ENCODE measurements at places on chromosomes 2 and 18.

DNA sequence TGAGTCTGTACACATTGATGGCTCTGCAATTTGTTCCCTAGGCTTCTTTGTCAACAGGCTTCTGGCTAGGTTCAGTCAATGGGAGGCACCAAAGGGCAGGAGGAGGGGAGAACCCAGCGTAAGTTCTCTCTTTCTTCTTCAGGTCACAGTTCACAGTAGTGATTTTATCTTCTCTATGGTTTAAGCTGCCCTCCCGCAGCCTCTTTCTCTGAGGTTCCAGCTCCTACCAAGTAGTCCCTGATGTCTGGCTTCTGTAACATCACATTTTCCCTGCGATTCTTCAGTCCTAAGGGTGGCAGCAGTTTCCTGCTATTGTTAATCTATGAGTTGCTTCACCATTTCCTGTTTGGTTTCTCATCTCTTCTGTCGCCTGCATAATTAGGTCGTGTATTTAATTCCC lies 107.4 kb downstream of the CPO start:
- peak; percentile 58 for DNase-seq

GRCh38 chr18:78871618-78872017 lies 108.0 kb upstream of the SALL3 start:
- DNase-seq, result no peak

DNA sequence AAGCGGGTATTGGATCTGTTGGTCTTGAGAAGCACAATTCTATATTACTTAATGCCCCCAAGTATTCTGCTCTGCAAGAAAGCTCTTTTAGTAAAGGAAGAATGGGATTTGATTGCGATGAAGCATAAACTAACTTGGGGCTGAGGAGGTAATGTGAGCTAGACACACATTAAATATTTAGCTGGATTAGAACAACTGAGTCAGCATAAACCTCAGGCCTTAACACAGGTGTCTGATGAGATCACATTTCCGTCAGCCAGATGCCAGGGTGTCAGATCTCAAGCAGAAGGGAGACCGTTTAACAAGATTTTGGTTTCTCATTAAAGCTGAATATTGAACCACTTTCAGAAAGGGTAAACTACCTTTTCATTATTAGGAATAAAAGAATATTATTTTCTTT lies 94.5 kb downstream of the GYPC start:
- no peak for DNase-seq

- DNase-seq, result no peak
Measured at GRCh38 chr2:239682518-239682917, 281.7 kb upstream of the HDAC4 start.

GRCh38 chr2:236464140-236464539 lies 105.5 kb upstream of the ACKR3 start:
- DNase-seq, result peak; percentile 0

DNA sequence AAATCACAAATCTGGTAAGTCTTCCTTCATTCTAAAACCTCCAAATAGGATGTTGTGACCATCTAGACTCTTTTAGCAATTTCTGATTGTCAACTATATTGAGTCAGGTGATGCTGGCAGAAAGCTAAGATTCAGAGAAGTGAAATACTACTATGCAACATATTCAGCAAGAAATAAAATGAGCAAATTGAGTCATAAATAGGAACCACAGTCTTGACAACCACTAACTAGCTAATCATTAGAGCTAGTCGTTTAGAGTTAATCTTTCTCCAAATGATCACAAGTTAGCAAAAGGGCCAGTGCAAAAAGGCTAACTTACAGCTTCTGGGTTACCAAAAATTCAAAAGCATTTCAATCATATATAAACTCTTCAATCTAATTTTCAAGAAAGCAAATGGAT lies 54.5 kb downstream of the ROCK1 start:
- DNase-seq, result no peak

DNA sequence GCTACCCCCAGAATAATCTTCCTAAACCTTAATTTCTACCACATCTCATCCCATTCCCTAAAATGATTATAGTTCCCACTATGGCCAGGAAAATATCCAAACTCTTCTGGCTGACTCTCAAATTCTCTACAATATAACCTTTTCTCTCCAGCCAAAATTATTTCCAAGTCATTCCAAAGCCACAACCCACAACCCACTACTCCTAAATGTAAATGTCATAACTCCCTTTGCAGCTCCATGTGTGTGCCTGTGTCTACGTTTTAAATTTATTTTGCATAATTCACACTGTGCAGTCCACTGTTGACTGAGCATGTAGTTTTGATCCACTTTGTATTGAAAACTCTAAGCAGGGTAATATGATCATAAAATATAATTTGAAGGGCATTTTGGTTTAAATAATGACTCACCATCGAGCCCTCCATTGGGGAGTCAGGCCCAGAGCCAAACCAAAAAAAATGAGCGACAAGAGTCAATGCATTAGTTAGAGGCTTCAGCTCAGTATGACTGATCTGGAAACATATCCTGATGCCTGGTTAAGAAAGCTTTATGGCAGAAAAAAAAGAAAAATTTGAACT lies 171.0 kb downstream of the AFF3 start:
- no peak for DNase-seq

DNA sequence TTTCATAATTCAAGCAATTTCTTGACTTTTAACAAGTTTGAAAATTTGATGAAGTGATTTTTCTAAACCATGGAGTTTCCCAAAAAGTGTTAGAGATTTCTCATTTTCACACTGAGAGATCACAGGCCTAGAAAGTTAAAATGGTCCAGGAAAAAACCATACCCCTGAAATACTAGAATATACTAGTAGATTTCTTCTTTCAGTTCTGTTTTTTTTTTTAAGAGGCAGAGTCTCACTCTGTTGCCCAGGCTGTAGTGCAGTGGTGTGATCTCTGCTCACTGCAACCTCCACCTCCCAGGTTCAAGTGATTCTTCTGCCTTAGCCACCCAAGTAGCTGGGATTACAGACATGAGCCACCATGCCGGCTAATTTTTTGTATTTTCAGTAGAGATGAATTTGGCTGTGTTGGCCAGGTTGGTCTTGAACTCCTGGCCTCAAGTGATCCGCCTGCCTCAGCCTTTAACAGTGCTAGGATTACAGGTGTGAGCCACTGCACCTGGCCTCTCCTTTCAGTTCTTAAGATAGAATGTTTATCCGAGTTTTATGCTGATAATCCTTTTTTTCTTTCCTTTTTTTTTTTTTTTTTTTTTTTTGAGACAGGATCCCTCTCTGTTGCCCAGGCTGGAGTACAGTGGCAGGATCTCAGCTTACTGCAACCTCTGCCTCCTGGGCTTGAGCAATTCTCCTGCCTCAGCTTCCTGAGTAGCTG lies 14.4 kb downstream of the MTHFD2 start:
- no peak for DNase-seq

DNA sequence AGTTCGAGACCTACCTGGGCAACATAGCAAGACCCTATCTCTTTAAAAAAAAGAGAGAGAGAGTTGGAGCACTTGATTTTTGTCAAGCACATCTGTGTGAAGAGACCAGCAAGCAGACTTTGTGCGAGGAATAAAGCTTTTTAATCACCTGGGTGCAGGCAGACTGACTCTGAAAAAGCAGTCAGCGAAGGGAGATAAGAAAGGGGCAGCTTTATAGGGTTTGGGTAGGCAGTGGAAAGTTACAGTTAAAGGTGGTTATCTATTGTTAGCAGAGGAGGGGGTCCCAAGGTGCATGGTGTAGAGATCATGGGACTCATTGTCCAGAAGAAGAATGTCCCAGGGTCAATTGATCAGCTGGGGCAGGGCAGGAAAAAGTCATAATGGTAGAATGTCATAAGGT lies 34.4 kb downstream of the NCL start:
- DNase-seq, result peak; percentile 28

Data from OCI-M1 (cell line).